Activated T-helper 1 cell treated with anti-CD3 and anti-CD28 coated beads, Interleukin-2, amount 50 U/mL, for 16 hours (primary cell): ENCODE measurements at places on chromosomes 6 and 20.
A peak's percentile ranks its signal among the peaks of the same experiment; 100 is the strongest.

GRCh38 chr6:131258816-131259476 is 123.7 kb downstream of the AKAP7 start:
- DNase-seq, result no peak

GRCh38 chr6:87078983-87079616 is 15.8 kb downstream of the CGA start:
- DNase-seq, result peak; percentile 10

GRCh38 chr6:89950446-89950845 is 56.2 kb downstream of the GJA10 start:
- DNase-seq, result no peak

GRCh38 chr6:7604506-7604905 is 14.5 kb downstream of the SNRNP48 start:
- DNase-seq, result no peak

- no peak for DNase-seq
These were observed 148.0 kb upstream of the ZNF217 start for GRCh38 chr20:53741726-53742028.

GRCh38 chr6:81562169-81562568 is 190.3 kb downstream of the TENT5A start:
- no peak for DNase-seq

GRCh38 chr20:35954200-35954906 is at the start of gene SCAND1:
SCAND1 (minus strand) TSS chr20:35954502; CDS start chr20:35954284, 218 bp downstream.
- DNase-seq, result peak; percentile 96

DNA sequence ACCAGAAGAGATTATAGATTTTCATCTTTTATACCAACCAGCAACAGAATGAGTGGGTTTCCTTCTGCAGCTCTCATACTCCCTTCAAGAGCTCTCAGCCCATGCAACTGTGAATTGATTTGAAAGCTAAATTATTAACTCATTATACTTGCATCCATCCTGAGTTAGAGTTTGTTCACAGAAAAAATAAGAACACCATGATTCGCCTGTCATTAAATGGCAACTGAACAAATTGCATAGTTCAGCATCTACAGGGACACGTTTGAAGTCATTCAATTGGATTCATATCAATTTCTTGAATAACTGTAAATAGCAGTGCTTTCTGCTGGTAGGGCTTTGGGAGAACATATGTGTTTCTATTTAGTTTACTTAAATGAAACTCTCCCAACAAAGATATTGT is 65.7 kb downstream of the NKAIN2 start:
- DNase-seq, result no peak

- no peak for DNase-seq
These were observed 6.7 kb downstream of the SFT2D1 start for GRCh38 chr6:166335378-166336302.

GRCh38 chr6:106702451-106703110 is 73.2 kb downstream of the QRSL1 start:
- no peak for DNase-seq

GRCh38 chr6:71153755-71154325 is 134.8 kb upstream of the OGFRL1 start:
- no peak for DNase-seq

DNA sequence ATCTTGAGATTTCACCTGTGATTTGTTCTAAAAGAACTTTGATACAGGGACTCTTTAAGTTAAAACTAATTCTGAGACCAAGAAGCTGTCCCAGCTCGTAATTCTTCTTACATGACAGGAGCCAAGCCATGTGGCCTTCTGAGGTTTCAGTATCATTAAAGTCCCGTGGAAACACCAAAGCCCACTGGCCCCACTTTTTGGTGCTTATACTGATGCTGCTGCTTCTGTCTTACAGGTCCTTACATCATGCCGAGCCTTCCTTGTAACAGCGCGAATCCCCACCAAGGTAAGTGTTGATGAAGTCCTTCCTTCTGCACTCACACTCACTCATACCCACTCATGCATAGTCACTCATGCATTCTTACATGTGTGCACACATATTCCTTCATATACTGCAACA is 140.7 kb downstream of the CARMIL1 start:
- DNase-seq, result no peak

- DNase-seq, result no peak
These were observed 21.6 kb upstream of the CCN2 start for GRCh38 chr6:131972741-131973140.

DNA sequence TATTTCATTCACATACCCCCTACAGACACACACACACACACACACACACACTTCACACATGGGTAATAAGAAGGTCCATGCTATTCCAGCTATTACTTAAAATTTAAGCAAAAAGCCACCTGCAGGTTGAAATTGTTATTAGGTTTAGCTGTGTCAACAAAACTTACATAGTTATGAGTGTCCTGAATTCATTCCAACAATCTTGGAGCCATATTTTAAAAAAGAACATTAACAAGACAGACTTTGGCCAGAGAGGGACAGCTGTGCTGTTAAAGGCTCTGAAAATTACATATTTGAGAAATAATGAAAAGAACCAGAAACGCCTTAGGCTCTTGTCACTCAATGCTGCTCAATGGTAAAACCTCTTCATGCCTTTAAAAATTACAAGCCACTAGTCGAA is 455.3 kb downstream of the EPM2A start:
- no peak for DNase-seq

DNA sequence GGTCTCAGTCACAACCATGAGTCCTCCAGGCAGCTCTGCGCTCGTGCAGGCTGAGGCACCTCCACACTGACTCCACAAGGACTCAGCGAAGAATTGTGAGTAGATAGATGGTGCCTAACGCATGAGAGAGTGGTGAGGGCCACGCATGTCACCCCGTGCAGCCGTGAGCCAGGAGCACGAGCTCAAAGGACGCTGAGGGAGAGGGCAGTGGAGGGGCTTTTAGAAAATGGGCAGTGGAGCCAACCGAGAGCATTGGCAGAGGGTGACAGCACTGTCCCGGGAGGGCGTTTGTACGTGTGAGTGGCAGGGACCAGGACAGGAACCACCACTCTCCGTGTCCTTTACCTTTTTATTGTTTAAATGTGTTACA is 105.6 kb downstream of the PSMB1 start:
- DNase-seq, result no peak

DNA sequence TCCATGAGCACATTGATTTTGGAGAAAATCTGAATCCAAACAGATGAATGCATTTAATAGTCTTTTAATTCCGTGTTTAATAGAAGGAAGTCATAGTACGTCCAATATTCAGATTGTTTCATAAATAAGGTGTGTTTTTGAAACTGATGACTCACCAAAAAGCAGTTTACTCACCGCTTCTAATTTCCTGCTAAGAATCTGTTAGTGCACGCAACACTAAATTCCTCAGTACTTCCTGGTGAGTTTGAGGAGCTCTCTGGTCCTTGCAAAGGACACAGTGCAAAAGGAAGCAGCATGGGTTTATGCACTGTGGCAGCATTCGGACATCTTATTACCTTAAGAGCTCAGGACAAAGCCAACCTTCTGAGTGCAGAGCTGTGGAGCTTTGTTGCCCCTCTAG is 2.3 kb upstream of the ADGRF1 start:
- DNase-seq, result no peak

GRCh38 chr6:81031416-81031815 is 721.1 kb downstream of the TENT5A start:
- no peak for DNase-seq

GRCh38 chr6:152642578-152643375 is 5.6 kb upstream of the SYNE1 start:
- no peak for DNase-seq

- no peak for DNase-seq
These were observed 25.9 kb downstream of the EDEM2 start for GRCh38 chr20:35121186-35121585.

DNA sequence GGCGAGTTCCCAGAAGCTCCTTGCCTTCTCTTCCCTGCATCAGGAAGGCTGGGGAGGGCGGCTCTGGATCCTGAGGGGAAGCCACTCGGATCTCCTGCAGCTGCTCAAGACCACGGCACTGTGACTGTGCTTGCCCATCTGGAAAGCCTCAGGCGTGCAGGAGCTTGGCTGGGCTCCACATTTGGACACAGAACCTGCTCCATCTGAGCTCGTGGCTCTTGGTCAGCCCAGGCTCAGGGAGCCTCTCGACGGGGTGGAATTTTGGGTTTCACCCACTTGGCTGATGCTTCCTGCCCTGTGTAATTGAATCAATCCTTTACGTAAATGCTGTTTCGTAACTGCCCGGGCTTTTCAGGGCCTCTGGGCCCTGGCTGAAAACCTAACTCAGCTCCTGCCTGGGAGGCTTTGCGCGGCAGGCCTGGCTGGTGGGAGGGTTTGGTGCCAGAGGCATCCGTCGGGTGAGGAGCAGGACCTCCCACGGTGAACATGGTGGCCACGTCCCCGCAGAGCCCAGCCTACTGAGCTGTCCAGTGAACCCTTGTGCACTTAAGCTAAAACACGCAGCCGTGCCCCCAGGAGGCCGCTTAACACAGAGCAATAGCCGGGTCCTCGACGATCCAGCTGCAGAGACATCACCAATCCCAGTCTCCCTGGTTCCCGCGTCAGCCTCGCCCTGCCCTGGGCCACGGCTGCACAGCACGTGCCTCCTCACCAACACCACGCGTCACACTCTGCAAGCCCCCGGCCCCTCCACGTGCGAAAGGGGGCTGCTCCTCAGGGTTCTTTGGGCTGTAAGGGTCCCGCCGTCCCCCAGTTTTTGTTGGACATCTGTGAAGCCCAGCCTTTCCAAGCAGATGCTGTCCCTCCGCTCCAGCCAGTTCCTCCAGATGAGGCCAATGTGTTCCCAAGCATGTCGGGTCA is 241.0 kb downstream of the DLL1 start:
- no peak for DNase-seq

GRCh38 chr6:40162074-40162473 is 227.8 kb upstream of the MOCS1 start:
- no peak for DNase-seq

- no peak for DNase-seq
These were observed 31.8 kb downstream of the PSMB9 start for GRCh38 chr6:32885698-32886286.

- peak; percentile 56 for DNase-seq
These were observed 7.5 kb upstream of the GGTLC1 start for GRCh38 chr20:23995905-23996666.

DNA sequence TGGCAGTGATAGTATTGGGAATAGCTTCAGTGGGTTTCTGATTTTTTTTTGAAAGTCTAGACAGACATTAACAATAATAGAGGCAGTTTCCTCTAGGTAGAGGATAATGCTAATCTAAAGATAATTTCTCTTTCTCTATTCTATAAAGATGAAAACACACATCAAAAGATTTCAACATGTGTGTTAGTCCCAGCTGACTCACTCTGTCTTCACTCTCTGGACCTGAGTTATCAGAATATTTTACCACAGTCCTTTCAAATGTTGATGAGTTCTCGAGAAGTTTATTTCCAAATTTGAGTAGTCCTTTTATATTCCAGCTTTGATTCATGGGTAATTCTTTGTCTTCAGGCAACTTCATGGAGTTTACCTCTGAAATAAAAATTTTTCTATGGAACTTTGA is 17.1 kb downstream of the RPRD1B start:
- DNase-seq, result no peak

- DNase-seq, result no peak
These were observed 48.7 kb upstream of the CRISP1 start for GRCh38 chr6:49915035-49915434.

DNA sequence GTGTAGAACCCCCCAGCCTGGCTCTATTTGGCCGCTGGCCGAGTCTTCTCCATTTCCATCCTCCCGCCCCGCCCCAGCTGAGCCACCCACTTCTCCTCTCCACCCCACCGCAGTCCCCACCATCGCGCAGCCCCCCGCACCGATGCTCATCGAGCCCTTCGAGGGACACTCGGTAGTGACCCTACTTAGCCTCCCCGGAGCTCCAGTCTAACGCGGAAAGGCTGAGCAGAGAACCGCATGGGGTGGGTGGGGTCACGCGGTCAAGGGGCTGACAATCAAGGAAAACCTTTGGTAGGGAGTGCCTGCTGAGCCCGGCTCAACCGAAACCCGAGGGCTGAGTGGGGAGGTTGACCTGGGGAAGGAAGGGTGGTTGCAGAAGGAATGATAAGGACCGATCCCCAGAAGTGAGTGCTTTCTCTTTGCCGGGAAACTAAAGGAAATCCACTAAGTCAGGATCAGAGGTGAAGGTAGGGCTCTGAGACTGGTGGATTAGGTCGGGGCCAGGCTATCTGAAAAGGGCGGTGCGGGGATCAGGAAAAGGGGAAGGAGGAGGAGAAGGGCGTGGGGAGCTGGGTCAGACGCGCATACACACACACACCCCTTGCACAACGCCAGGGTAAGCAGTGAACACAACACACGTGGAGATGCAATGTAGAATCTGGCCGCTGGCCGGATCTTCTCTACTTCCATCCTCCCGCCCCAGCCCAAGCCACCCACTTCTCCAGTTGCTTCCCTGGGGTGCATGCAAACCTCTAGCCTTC is 49.8 kb downstream of the CPXM1 start:
- no peak for DNase-seq

GRCh38 chr6:83597051-83597450 is 84.7 kb downstream of the PRSS35 start:
- no peak for DNase-seq

DNA sequence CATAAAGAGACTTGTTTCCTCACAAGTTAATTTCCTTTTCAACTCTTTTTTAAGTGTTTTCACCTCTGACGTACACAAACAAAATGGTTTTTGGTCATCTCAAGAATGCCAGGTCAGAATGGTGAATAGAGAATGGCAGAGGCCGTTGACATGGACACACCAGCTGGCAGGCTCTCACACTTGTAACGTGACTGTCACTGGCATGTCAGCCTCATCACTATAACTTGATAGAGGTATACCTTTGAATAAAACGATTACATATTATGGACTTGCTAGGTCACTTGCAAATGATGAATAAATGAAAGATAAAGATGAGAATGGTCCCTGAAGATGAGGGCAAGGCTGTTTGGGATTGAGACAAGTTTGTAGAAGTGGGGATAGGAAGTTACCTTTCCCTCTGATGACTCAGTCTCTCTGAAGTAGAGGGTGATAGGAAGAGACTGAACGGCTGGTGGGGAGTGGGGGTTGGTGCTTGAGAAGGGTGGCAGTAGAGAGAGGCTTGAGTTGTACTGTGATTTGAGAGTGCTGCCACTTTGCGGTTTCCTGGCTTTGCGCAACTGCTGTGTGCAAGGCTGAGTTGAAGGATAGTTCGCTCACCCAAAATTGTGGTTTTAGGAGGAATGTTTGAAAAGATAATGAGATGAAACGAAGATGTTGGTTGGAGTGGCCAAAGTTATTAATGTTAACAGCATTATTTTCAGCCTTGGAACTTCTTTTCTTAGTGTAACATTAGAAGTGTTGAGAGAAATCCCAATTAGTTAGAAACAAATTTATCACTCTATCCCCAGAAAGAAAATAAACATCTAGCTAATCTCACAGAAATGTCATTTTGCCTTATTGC is 30.3 kb downstream of the TBPL1 start:
- no peak for DNase-seq

- no peak for DNase-seq
These were observed 9.5 kb downstream of the BMP7 start for GRCh38 chr20:57256908-57257307.

GRCh38 chr20:55090286-55090685 is 614.9 kb downstream of the DOK5 start:
- DNase-seq, result no peak

- no peak for DNase-seq
These were observed 12.7 kb downstream of the IGF2R start for GRCh38 chr6:159981403-159982245.
